ENCODE measurements at places on chromosomes 2 and 18.
A peak's percentile ranks its signal among the peaks of the same experiment; 100 is the strongest.

- DNase-seq, result no peak
These were observed 757 bp downstream of the HDHD2 start for GRCh38 chr18:47149457-47150028.

DNA sequence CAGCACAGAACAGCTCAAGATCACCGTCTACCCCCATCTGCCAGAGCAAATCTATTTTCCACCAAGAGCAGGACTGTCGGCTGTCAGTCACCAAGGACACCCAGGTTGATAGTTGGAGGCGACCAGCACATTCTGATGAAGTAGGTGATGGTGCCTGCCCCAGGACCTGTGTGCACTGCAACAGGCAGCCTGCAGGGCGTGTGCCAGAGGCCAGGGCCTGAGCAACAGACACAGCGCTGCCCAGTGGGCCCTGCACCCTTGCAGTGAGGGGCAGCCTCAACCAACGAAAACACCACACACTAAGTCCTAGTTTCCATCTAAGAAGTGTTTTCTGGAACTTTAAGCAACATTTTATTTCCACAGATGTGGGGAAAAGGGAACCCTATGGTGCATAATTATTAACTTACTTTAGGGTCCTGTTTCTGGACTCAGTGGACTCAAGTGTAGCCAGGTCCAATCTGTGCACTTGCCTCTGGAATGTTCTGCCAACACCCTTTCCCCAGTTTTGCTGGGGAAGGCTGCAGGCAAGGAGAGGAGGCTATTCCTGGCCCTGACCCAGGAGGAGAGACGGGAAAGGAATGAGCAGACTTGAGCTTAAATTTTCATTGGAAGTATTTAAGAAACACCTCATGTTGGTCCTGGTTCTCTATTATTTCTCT is 61.5 kb downstream of the ADNP2 start:
- no peak for DNase-seq

GRCh38 chr2:26521913-26522180 is 43.9 kb upstream of the OTOF start:
- DNase-seq, result no peak

GRCh38 chr2:31996571-31997150 is 14.1 kb downstream of the MEMO1 start:
- DNase-seq, result peak; percentile 9

DNA sequence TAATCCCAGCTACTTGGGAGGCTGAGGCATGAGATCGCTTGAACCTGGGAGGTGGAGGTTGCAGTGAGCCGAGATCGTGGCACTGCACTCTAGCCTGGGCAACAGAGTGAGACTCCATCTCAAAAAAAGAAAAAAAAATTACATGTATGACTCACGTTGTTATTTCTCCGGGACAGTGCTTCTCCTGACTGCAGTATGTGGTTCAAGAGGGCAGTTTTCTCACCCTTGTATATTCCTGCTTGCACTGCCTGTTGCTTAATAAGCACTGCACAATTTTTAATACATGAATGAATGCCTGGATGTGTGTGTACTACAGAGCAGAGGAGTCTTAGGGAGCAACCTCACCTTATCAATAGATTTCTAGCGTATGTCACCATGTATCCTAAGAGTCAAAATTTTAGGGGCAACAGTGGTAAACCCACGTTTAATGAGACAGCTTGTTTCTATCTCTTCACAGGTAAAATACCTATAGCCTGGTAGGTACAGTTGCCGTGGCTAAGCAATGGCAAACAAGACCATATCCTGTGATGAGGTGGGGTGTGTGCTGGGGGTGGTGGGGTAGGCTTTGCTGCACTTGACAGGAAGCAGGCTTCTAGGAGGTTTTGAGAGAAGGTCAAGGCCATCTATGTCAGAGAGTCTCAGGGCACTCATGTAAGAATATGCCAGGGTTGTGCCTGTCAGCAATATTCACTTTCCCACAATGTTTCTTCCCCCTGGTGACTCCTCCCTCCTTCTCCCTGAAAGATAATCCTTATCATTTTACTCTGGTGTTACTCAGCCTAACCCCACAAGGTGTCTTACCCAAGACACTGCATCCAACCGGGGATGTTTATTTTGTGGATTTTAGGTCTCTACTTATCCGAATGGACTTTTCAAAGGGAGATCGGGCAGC is 36.9 kb upstream of the MEX3C start:
- DNase-seq, result no peak

GRCh38 chr2:72840066-72840465 is 14.2 kb upstream of the EXOC6B start:
- DNase-seq, result no peak

DNA sequence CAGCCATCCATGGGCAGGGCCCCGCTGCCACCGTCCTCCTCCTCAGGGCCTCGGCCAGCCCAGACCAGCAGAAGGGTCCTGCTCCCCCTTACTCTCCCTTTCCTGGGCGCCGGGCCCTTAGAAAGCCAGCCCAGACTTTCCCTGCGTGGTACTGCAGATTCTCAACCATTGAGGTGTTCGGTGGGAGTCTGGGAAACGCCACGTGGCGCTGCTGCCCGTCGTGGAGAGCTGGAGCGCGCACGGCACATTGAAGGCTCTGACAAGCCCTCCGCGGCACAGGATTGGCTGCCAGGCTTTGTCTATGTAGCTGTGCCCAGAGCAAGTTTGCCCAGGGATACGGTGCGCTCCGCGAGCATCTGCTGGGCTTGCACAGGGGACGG is 10.4 kb upstream of the KLHL30 start:
- no peak for DNase-seq

DNA sequence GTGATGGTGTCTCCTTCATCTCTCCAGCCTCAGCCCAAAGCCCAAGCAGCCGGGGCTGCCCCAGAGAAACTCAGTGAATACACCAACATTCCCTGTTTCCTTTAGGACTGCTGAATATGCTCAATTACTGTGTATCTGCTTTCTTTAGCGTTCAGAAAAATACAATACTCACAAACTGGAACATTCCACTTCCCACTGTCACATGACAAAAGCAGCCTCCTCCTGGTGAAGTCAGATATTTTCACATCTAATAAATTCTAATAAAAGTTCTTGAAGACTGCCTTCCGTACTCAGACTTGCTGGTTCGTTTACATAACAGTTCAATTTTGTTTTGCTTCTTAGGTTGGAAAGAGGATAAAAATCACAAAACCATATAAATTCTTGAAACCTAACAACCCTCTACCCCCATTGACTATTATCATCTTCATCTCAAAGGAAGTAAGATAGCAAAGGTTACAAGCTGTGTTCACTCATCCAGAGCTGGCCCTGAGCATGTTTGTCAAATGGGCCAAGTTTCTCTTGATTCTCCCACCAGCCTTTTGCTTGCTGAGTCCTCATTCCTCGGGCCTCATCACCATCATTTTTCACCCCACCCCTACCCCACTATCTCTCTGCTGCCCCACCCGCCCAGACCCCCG is 190.8 kb upstream of the HNRNPA3 start:
- DNase-seq, result no peak

GRCh38 chr2:99537910-99538485 is 48.2 kb upstream of the REV1 start:
- no peak for DNase-seq

DNA sequence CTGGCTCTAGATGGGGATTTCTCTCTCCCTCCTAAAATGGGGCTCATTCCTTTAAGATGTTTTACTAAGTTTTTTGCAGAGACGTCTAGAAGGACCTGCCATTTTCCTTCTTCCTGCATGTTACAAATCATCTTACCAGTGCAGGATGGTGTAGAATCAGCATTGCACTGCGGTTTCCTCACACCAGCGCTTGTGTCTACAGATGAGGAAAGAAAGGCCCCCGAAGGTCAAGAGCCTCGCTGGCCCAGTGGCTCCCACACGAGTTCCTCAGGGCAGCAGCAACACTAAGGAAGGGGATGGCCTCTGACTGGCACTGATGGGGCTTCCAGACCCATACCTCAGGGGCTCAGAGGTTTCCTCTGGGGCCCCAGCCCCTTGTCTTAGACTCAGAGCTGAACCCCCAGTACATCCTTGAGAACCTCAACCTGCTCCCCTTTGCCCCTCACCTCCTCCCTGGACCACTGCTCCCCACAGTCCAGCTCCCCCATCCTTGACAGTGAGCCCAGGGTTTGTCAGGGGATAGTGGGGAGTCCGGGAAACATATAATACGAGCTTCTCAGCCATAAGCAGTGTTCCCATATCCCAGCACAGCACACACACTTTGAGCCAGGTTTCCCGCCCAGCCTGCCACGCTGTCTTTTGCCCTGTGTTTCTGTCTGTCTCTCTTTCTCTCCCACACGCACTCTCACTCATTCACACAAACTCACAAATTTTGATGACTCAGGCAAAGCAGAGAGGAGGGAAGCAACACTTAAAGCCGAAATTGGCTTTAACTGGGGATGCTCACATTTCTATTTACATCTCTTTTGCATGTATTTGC is 29.4 kb downstream of the ZFP36L2 start:
- no peak for DNase-seq

DNA sequence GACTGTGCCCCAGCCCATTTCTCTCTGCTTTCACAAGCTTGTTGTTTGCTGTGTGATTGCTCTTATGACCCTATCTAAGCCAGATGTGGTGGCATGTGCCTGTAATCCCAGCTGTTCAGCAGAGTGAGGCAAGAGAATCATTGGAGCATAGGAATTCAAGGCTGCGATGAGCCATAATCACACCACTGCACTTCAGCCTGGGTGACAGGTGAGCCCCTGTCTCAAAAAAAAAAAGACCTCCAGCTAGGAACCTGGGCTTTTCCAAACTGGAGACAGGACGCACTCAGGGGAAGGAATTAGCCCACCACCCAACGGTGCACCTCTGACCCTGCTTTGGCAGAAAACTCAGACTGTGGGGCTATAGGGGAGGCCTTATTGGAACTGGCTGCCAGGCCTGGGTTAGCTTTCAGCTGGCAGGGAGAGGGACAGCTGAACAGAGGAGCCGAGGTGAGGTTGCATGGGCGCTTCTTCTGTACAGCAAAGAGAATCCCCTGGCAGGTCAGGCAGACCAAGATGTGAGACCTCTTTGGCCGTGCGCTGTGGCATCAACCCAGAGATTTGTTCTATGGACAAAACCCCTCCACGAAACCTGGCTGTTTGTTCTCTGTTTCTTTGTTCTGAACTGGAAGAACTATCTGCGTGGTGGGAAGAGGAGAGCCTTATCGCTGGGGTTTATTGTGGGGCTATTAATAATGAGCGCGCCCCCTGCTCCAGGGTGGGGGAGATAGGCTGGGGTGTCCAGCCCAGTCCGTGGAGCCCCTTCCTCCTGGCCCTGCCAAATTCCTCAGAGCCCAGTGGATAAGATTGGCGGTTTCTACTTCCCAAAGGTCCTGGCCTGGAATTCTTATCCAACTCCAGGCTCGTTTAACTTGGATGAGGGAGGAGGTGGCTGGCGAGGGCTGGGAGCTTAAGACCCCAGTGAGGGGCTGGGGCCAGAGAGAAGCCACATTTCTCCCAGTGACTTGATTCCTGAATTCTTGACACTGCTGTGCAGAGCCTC is 38.8 kb upstream of the SMAD7 start:
- DNase-seq, result peak; percentile 35

- DNase-seq, result peak; percentile 13
These were observed 471.1 kb downstream of the CCDC85A start for GRCh38 chr2:56654936-56655335.

DNA sequence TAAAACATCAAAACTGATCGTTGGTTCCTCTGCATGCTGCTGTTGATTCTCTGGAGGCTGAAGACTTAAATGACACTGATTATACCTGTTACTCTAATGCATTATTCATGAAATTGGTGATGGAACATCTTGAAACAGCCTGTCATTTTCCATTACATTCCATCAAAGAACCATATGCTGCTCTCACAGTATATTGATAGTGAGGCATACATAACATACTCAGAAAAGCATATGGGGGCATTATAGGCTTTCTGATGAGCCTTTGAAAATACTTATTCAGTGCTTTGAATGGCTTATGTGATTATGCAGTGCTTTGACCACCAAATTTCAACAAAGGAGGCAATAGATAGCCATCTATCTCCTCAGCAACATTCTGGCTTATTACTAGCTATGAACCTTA is 392.1 kb downstream of the CDH19 start:
- no peak for DNase-seq
